SK-MEL-5 (cell line): ENCODE measurements at places on chromosomes 3 and 15. TPM values are rescaled to one million over a fixed set of nuclear protein-coding genes. Genes with fewer than 3 reads are reported as not detected.

Gene NOX5
- 4.0 TPM in 2 replicates for total RNA-seq

Gene NTRK3
- 0.05 TPM in 1 of 2 replicates, not detected in the other for total RNA-seq

Gene GABRA5
- total RNA-seq, result 11.1 and 11.6 TPM in 2 replicates

Gene NR1I2
- not detected in 2 replicates for total RNA-seq

DNA sequence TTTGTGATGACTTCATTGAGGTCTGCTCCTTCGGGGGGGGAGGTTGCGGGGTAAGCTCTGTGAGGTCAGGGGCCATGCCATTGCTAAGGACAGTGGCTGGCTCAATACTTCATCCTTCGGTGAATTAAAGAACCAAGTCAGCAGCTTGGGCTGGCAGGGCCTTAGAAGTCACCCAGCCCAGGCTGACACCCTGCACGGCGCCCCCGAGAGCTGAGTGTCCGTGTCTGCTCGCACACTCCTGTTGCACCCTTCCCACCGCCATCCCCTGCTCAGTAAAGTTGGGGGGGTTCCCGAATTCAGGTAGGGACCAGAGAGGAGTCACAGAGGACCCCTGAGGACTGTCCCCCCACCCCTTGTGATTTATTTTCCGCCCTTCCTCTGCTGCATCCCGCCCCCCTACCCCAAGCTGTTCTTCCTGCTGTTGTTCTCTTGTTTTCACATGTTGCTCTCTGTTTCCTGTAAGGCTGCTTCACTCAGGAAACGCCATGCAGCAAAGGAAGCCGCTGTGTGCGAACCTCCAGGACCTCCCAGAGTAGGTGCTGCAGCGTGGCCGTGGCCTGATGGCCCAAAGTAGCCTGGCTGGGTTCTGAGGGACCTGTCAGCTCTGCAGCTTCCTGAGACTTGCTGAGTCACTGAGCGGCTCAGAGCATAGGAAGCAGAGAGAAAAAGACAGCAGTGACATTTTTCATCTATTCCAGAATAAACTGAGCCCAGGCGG, 14.4 kb downstream of the EFCC1 start:
- DNase-seq, result no peak

DNA sequence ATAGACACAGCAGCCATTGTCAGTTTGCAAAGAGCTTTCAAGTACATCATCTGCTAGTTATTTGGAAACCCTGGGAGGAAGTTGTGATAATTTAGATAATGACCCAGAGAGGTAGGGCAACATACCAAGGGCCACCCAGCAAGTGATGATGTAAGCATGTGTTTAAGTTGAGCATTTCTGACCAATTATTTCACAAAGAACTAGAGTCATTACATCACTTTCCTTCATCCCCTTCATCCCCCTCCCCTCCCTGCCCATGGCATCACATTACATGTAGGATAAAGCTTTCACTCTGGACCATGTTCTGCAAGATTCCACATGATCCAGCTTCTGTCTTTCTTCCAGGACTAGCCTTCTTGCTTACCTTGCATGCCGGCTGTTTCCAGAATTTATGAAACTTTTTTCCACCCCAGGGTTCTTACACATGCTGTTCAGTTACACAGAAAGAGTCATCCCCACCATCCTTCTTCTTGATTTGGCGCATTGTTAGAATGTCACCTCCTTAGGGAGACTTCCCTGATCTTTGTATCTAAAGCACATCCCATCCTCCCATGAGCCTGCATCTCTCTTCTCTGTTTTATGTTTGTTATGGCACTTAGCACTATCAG, 71.3 kb downstream of the PTPRG start:
- no peak for DNase-seq

DNA sequence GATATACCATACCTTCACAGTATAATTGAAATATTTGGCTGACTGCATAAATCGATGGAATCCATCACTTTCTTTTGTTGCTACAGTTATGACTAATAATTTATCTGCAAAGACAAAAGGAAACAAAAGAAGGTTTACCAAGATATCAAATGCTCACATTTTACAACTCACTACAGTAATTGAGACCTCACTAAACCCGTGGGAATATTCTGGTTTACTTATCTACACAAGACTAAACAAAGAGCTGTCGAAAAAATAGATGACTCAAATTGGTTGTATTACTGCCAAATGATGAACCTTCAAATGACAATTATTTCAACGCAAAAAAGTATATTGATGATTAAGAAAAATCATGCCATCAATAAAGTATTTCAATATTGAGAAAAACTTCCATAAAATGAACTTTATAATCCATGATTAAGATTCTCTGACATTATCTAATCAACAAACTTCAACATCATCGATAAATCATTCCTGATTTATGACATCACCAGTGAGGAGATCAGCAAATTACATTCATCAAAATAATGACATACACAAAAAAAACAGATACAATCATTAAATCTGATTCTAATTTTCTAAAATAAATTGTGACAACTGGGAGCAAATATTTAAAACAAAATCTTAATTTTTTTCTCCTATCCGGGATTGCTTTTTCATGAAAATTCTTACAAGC, 36.7 kb downstream of the PLOD2 start:
- DNase-seq, result no peak

DNA sequence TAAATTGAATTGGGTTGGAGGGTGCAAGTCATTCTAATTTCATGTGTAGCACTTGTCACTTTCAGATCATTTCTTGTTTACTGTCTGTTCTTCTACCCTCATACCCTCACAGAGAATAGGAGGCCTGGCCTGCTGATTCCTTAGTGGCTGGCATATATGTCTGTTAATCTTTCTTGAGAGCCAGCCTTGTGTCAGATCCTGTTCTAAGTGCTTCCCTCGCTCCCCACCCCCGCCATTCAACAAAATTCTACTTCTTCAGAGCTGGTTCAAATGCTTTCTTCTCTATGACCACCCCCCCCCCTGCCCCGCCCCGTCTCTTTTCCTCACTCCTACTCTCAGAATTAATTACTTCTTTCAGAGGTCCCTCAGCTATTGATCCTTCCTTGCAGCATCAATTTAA, 1.5 kb upstream of the U2SURP start:
- DNase-seq, result peak; percentile 48

DNA sequence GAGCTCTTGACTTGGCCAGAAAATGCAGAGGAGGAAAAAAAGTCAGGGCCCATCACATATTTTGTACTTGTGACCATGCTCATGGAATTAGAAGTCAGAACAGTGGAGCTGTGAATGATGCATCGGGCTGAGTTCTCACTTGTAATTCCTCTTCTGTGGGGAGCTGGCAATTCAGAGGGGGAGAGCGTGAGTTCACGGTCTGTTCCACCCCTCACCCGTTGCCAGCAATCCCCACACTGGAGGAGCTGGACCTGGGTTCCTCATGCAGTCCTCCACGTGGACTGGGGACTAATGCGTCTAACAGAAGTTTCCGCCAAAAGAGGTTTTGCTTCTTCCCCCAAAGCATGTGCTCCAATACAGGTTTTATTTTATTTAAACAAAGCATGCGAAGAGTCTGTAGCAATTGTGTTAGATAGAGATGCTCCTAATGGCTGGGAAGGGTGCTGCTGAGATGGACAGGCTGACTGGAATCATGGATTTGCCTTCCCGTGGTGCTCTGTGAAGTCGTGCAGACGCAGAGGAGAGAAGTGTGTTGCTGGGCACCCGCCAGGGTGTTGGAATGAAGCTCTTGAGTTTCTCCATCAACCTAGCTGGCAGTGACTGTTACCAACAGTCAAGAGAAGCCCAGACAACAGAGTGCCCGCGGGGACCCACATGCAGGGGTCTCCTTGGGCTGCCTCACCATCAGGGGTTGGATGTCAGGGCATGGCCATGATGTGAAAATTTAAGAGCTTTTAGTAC, 77.4 kb upstream of the PCSK6 start:
- no peak for DNase-seq

- no peak for DNase-seq
Measured at GRCh38 chr3:134840459-134840858, 45.4 kb downstream of the EPHB1 start.

DNA sequence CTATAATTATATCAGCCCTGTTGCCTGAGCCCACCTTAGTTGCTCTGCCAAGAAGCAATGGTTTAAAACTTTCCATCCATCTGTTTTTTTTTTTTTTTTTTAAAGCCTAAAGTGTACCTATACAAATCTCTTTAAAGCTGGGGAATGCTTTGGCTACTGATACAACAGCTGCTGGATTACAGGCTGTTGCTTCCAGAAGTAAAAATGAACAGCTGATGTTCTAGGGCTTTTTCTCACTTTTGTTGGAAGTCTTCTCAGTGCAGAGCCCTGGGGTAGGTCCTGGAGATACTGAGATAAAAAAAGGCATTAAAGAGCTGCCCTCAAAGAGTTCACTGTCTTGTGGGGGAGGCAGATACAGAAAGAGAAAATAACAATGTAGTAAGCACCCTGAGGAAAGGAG, 218.1 kb downstream of the NLGN1 start:
- no peak for DNase-seq

GRCh38 chr3:36227980-36228379, 152.3 kb upstream of the STAC start:
- no peak for DNase-seq

DNA sequence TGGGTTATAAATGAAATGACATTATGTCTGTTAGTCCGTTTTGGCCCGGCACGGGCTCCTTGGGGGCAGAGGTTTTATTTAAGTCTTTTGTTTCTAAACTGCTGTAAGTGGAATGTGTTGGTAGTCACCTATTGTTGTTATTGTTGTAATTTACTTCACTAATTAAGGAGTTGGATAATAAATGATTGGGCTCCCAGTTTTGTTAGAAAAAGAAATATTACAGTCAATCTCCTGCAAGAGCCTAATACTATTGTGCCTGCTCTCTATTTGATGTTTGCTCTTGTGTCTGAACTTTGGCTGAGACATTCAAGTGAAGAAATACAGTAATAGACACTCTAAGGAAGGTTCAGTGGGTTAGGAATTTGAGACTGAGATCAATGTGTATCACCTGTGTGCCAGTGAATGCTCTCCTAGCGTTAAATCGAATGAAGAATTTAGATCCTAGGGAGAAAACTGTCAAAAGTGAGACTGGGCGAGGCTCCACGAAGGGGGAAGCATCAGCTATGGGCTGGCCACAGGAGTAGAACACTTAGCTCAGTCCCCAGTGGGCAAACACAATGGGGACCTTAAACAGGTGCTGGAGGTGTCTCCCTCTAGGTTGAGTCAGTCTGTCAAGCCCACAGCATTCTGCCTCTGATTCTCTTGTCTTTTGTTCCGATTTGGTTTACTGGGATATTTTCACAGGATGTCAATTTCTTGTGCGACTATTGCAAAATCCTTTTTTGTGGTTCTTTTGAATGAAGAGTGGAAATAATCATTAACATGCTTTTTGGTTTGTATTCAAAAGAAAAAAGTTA, 1.2 kb downstream of the ROBO2 start:
- DNase-seq, result no peak

- no peak for DNase-seq
Measured at GRCh38 chr3:152416808-152417580, 148.3 kb downstream of the MBNL1 start.

DNA sequence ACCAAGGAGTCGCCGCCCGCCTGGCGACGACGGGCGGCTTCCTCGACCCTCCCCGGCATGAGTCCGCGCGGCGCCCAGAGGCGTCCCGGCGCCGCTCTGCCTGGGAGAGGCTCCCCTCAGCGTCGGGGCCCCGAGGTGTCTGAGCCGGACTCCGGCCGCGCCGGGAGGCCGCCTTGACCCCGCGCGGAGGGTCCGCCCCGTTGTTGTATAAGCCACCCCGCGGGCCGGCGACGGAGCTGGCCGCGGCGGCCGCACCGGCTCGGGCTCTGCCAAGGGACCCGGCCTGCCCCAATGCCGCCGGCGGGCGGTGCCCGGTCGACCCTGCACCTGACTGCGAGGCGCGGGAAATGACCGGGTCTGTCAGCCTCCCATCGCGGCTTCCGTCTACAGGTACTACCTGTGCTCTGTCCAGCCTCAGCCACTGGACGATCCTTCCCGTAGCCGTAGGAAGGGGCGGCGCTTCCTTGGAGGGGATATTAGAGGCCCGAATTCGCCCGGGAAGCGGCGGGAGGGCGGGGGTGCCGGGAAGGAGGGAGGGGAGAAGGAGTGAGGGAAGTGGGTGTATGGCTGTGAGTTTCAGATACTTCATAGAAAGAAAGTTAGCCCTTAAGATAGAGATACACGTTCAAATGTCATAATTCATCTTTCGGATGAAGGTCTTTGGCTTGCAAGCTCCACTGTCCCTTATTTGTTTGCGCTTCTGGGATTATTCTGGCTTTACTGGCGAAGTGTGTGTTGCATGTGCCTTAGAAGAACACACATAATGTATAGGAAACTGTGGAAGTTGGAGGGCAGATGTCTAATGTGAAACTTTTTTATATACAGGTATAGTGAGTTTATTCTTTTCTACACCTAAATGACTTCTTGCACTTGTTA, 620 bp downstream of the ABHD5 start:
- peak; percentile 64 for DNase-seq

- no peak for DNase-seq
Measured at GRCh38 chr3:158430448-158430847, 140.5 kb upstream of the MLF1 start.

GRCh38 chr3:62238003-62238402, 135.3 kb downstream of the FEZF2 start:
- no peak for DNase-seq

- no peak for DNase-seq
Measured at GRCh38 chr3:53665608-53666425, 171.4 kb downstream of the CACNA1D start.
